ENCODE measurements at places on chromosomes 5 and 9.

GRCh38 chr9:15295761-15296405 lies 11.1 kb downstream of the TTC39B start:
- no peak for DNase-seq

- DNase-seq, result no peak
Observed at GRCh38 chr5:73497497-73498056, 665 bp upstream of the BTF3 start.

DNA sequence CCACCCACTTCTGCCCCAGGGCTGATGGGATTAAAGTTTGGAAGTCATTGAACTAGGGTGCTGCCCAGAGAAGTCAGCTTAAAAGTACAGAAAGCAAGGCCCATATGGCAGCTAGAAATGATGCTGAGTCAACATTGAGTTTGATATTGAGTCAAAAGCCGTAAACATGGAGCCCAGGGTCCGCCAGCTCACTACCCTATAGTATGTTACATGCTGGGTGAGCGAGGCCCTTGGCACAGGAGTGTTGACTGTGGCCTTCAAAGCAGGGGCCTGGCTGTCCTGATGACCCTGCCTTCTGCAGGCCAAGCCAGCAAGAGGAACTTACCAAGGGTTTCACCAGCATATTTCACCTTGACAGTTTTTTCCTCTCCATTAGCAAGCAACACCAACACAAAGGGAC lies 222.5 kb downstream of the GRIA1 start:
- DNase-seq, result no peak

DNA sequence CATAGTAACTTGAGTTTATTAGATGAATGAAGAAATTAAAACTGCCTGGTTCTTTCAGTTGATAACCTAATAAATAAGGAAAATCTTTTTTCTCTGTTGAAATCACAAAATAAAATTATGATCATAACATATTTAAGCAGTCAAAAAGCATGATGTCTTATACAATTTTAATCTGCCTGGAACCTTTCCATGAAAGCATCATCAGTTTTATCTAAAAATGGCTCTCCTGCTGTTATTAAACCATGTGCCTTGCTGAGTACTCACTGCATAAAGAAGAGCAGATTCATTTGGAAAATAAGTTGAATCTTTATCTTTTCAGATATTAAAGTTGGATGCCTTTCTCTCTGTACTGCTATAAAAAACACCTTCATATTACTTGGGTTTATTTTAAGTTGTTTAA lies 148.8 kb downstream of the SLC24A2 start:
- DNase-seq, result no peak

GRCh38 chr5:92944903-92945604 lies 636.0 kb downstream of the NR2F1-AS1 start:
- DNase-seq, result no peak

DNA sequence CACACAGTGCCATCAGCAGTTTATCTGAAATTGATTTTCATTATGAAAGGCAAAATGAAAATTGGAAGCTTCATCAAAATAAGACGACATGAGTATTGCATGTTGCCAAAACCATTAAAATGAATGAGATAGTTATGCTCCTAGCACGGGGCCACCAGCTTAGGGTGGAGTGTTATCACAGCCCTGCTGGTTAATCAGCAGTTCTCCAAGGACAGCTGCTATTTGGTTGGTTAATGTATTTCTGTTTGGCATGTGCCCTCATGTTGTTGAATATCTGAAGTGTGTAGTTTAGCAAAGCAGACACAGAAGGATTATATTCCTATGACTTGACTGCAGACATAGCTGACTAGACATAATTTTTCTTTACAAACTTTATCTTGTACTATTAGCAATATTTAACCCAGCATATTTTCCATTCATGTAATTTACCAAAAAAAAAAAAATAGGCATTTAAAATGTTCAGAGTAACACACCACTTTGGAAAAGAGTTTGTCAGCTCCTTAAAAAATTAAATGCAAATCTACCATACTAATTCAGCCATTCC lies 98.6 kb upstream of the PIK3R1 start:
- DNase-seq, result no peak

GRCh38 chr9:136846376-136847087 lies 2.7 kb upstream of the PHPT1 start:
- DNase-seq, result no peak

GRCh38 chr5:169758886-169759285 lies 121.8 kb downstream of the DOCK2 start:
- no peak for DNase-seq

- no peak for DNase-seq
Observed at GRCh38 chr5:57825031-57825686, 342.5 kb upstream of the ACTBL2 start.

DNA sequence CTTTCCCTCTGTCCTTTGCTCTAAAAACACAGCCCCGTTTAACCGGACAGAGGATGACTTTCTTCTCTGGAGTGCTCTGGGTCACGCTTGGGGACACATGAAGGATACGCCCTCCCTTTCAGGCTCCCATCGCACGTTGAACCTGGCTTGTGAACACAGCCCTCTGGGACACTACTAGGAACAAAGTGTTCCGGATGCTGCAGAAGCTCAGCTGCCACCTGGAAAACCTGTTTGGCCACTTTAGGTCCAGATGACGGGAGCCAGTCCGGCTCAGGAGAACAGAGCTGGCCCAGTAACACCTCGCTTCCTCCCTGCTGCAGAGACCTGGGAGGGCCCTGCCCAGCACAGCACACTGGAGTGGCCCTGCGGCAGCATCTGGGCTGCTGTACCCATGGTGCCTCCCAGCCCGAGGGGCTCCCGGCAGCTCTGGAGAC lies 60.1 kb downstream of the GADD45G start:
- no peak for DNase-seq

DNA sequence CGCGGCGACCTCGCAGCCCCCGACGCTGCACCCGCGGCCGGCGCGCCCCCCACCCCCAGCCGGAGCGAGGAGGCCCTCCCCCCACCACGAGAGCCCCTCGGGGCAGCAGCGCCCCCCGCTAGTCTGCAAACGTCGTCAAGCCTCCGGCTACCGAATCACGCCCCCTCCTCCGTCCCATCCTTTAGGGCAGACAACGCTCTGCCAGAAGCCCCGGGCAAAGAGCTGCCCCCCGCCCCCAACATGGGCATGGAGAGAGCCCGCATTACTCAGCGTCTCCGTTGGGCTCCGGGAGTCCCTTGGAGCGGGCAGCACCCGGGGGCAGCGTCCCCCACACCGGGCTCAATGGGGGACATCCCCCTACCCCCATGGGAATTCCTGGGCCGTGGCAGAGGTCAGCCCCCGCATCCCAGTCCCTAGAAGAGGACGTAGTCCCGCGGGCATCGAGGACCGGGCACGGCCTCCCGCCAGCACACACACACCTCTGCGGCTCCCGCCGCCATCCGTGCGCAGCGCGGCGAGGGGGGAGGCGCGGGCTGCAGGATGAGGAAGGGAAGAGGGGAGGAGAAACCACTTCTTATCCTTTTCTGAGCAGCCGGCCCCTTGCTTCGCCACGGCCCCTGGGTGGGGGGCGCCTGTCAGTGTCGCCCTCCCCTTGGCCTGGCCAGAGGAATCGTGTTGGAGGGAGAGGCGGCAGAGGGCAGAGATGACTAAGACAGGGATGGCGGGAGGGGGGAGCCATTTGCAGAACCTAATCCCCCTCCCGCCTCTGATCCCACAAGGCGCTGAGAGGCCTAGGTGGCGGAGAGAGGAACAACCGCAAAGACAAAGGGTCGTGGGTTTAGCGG lies 750 bp downstream of the DNM1 start:
- no peak for DNase-seq

DNA sequence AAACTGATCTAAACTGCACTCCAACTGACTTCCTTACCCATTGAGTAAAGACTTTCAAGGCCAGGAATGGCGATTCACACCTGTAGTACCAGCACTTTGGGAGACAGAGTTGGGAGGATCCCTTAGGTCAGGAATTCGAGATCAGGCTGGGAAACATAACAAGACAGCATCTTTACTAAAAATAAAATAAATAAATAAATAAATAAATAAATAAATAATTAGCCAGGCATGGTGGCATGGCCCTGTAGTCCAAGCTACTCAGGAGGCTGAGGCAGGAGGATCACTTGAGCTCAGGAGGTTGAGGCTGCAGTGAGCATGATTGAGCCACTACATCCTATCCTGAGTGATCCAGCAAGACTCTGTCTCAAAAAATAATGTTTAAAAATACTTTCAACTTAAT lies 148.4 kb downstream of the CEMIP2 start:
- DNase-seq, result no peak

GRCh38 chr5:76021936-76022584 lies 61.1 kb upstream of the SV2C start:
- no peak for DNase-seq

GRCh38 chr5:104840284-104840683 lies 1277.7 kb upstream of the NUDT12 start:
- DNase-seq, result no peak

DNA sequence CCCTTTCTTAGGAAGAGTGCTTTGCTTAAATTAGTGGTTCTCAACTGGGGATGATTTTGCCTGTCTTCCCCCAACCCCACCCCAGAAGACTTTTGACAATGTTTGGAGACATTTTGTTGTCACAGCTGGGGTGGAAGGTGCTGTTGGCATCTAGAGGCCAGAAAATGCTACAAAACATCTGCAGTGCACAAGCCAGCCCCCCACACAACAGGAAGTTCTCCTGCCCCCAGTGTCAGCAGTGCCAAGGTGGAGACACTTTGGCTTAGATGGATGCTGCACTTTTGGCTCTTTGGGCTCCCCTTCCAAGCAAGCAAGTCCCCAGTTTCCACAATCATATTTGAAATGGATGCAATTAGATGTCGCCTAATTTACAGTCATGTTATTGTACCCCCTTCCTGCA lies 2.7 kb downstream of the HEMGN start:
- no peak for DNase-seq

GRCh38 chr9:27348785-27349697 lies 52.1 kb upstream of the EQTN start:
- no peak for DNase-seq

DNA sequence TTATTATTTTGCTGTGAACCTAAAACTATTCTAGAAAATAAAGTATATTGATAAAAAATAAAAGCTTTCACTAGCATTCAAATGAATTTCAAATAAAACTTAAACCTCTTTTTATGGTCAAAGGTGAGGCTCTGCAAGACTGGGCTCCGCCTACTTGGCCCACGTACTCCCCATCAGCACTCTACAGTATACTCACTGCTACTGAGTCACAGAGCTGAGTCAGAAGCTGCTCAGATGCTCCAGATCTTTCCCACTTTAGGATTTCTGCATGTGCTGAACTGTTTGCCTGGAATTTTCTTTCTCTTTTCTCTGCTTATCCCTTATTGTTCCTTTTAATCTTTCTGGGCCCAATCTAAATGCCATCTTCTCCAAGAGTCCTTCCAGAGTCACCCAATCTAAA lies 331.9 kb upstream of the CCNG1 start:
- no peak for DNase-seq

- no peak for DNase-seq
Observed at GRCh38 chr5:6833406-6833805, 120.2 kb downstream of the TENT4A start.

GRCh38 chr5:40479939-40480338 lies 199.8 kb upstream of the PTGER4 start:
- no peak for DNase-seq

- no peak for DNase-seq
Observed at GRCh38 chr5:161001604-161002003, 149.6 kb upstream of the ATP10B start.

GRCh38 chr9:121708768-121709488 lies 57.5 kb downstream of the DAB2IP start:
- DNase-seq, result peak; percentile 40

DNA sequence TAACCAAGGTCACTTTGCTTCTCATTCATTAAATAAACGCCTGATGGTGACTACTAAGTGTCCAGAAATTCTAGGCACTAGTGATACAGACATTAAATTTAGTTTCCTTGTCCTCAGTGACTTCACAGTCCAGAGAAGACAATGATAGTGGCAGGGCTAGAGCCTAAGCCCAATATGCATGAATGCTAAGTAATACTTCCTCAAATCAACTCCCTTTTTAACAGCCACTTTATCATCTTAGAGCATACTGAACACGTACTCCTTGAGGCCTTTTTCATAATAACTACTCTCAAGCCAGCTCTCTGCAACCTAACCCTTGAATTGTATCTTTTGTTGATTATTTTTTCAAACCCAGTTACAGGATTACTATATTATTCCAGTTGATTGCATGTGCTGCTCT lies 74.1 kb downstream of the STX17 start:
- no peak for DNase-seq

DNA sequence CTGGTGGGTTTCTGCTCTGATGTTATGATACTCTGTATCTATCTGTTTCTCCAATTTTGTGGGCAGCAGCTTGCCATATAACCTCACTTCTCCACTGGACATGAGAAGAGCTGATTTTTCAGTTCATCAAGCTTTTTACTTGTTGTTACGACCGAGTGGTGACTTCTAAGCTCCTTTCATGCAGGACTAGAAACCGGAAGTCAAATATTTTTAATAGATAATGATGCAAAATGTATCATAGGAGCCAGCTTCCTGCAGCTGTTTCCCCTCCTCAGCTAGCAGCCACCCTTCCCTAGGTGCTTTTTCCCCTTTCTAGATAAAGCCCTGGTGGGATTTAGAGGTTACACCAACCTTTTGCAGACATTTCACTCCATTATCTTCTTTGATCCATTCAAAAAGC lies 17.0 kb upstream of the ADAM19 start:
- DNase-seq, result no peak

- no peak for DNase-seq
Observed at GRCh38 chr5:32261198-32261597, 51.5 kb downstream of the MTMR12 start.

DNA sequence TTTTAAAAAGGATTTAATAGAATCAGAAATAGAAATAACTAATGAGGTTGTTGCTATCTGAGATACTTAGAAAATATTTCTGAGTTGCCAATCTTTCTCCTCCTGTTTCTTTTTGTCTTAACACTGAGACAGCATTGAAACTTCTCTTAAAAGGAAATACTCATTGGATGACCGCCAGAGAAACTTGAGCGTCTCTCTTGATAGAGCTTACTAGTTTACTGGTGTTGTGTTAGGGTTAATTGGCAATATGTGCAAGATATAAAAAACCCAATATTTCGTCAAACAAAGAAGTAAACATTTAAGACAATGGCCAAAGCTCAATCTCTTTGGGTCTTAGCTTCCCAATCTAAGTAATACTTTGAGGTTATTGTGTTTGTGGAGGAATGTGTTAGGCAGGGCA lies 176.4 kb upstream of the CHD1 start:
- no peak for DNase-seq

DNA sequence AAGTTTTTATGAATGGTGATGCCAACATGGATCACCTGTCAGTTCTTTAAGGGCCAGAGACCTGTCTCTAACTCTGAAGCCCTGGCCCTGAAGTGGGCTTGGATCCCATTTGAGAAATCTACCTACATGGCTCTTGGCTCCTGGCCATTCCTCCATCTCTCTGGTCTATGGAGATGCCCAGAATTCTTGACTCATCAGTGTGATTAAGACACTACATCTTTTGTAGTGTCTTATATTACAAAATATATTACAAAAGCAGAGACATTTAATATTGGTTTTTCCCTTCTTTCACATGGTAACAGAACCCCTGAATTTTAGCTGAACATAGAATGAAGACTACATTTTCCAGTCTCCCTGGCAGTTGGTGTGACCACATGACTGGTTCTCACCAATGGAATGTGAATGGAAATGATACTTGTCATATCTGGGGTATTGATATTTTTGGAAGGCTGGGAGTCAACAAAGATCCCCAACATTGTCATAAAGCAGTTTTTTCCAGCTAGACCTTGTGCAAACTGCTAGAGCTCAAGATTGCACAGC lies 198.3 kb downstream of the SREK1 start:
- no peak for DNase-seq

Data from posterior cingulate gyrus (tissue), 11 donors.